ENCODE measurements at places on chromosomes 13 and 19. TPM values are rescaled to one million over a fixed set of nuclear protein-coding genes. Genes with fewer than 3 reads are reported as not detected.

Gene GPR12
- total RNA-seq, result not detected

Gene LGALS7B
- not detected for total RNA-seq

Gene APLP1
- total RNA-seq, result not detected

Gene ATP5F1D
- total RNA-seq, result 96.3 TPM

Gene RAD23A
- total RNA-seq, result 86.3 TPM

Gene GRIK5
- total RNA-seq, result 0.19 TPM

Gene LYPD5
- total RNA-seq, result not detected

Gene DYRK1B
- total RNA-seq, result 19.0 TPM

Gene CYP4F12
- total RNA-seq, result 0.42 TPM

Gene PSPN
- total RNA-seq, result 0.92 TPM

Gene C19orf73
- total RNA-seq, result 0.60 TPM

Gene C5AR1
- total RNA-seq, result 1.4 TPM

Gene IGFL3
- not detected for total RNA-seq

Gene NLRP4
- total RNA-seq, result not detected

Gene KCNC3
- total RNA-seq, result 0.39 TPM

Gene DNAAF3
- total RNA-seq, result not detected

Gene KIR3DL1
- total RNA-seq, result 0.16 TPM

Gene DNAJC15
- 5.9 TPM for total RNA-seq

Gene MYO1F
- 75.7 TPM for total RNA-seq

Gene FTL
- total RNA-seq, result 668 TPM

Gene ZBTB45
- 5.6 TPM for total RNA-seq

Gene WASF3
- not detected for total RNA-seq
